ENCODE measurements at places on chromosomes 2 and 18.

- no peak for DNase-seq
Measured at GRCh38 chr2:39217192-39217550, 26.6 kb downstream of the CDKL4 start.

DNA sequence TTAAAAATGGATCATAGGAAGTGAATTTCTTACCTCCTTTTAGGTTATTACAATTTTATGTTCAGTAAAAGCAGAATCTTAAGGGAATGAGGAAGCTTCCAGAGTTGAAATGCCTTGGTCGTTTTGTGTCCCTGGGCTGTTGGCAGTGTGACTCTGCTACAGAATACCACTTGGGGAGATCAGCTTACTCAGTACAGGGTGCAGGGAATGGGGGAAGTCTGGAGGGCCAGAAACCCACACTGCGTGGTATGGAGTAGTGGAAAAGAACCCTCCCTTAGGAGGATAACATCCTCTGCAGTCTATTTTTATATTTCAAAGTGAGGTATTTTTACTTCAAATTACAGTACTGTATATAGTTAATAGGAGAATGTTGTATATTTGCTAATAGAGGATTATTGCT, 51.1 kb downstream of the R3HDM1 start:
- no peak for DNase-seq

DNA sequence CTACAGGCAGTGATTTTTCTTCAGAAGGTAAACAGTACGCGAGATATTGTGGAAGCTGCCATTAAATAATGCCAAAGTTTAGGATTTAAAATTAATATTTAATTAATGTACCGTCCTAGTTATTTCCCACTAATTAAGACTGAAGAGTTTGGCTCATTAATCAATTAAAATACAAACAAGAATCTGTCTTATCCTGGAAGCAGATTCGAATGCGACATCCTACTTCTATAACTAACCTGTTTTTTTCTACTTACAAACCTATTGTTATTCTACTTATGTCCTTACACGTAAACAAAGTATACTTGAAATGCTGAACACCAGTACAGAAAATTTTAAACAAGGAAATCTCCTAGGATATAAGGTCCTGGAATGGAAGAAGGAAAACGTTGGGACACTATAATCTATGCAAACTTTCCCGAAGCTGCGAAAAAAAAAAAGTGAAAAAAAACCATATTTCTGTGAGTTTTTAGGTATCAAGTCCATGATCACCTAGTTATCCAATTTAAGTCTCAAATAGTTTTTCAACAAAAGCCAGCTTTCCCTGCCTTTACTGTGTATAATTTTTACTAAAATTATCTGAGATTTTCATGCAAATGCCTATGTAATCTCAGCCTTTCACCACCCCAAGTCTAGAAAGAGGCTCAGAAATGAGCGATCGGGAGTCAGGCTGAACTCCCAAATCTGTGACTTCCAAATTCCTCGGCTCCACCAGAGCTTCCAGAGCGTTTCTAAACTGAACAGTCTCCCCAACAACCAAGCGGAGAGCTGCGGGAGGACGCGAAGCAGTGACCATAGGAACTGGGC, 1.2 kb upstream of the C2orf15 start:
- no peak for DNase-seq

- DNase-seq = no peak
Measured at GRCh38 chr2:159086342-159086741, 117.9 kb downstream of the TANC1 start.

DNA sequence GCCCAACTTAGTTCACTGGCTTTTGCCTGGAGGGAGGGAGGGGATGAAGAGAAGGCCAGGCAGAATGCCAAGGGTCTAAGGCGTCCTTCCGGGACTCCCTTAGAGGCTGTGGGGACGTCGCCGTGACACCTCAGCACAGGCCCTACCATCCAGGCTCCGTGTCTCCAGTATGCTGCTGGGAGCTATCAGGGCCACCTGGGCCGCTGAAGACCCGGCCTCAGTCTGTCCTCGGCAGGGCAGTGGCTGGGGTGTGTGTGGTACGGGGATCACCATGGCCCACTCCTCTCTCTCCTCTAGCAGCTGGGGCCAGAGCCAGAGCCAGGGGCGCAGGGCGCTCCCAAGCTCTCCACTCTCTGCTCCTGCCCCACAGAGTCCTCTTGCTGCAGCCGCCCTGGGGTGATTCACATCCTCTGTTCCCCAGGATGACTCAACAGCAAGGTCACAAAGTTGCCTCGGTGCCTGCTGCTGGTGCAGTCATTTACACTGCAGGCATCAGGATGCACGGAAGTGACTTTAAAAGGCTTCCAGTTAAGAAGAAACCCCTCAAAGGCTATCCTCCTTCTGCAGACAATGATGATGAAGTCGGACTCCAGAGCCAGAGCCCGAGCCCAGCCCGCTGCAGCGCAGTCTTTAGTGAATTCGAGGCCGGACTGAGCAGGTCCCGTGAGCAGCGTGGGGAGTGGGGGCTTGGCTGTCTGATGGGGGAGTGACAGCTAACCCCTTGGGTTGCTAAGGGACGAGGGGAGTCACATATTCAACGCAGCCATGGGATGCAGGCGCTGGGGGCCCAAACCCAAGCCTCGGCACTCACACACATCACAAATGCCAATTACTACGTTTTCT, 31.9 kb downstream of the SNORC start:
- no peak for DNase-seq

DNA sequence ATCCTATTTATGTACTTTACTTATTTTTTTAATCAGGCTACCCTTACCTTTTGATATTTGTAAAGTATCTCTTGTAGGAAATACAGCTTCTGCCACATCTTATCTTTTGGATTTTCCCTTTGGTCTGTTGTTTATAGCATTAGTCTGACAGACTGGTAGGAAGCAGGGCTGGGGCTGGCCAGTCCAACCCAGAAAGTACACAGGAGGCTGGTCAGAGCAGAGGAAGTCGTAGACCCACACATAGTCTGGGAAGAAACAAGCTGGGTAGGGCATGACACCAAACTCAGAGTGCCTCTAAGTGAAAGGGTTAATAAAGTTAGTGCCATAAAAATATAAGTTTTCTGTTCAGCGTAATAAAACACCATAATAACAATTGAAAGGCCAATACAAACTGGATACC, 51.7 kb downstream of the BOLA3 start:
- no peak for DNase-seq

GRCh38 chr2:134324430-134324829, 70.6 kb downstream of the MGAT5 start:
- no peak for DNase-seq

DNA sequence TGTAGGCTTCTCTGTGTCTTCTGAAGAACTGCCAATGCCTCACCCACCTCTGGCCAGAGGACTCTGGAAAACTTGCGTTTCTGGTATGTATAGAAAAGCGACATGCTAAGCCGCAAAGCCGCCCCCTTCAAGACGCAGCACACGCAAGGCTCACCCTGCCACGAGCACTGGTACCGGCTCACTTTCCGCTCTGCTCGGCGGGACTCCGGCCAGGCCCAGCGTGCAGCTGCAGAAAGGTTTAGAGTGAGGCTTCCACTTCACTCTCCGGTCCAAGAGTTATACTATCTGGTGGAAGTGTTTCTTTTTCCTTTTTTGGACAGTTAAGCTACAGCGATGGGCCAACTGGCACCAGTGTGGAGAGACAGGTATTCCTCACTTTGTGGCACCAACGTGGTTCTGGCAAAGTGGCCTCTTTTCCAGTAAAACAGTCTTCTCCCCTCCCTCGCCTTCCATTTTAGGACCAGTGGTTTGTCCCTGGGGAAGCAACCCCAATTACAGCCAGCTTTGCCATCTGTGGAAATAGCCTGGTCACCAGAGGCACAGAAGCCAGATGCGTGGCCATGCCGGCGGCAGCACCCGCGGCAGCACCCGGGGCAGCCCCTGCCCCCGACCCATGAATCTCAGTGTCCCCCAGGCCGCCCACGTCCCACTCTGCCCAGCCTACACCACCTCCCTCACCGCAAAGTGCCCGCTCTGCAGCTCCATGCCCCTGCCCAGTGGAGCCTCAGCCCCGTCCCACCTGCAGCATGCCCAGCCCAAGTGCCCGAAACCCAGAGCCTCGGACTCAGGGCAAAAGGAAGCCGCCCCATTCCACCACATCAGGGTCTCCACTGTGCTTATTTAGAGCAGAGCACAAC, 91.6 kb upstream of the CTDP1 start:
- DNase-seq = no peak

DNA sequence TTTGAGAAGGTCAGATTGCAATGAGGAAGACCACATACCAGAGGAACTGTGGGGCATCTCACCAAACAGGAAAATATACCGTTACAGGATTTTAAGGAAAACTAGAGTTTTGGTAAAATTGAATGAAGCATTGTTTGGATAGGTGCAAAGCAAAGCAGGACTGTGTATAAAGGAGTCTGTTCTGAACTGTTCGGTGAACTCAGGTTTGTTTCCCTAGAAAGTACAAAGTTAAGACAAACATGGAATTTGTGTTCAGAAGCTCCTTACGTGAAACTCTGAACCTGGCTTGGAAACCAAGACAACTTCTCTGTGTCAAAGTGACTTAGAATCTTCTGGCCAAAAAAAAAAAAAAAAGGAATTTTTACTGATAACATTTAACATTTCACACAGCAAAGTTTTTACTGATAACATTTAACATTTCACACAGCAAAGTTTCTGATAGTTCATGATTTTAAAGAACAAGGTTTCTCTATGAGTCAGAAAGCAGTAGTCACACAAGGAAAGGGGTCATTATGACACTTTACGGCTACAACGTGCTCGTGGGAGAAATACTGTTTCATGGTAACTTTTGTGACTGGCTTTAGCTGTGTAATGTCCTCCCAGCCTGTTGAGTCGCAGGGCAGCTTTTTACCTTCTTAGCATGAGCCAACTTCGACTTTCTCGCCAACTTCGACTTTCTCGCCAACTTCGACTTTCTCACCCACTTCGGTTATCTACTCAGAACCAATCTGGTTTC, 21.2 kb upstream of the TET3 start:
- DNase-seq = no peak

DNA sequence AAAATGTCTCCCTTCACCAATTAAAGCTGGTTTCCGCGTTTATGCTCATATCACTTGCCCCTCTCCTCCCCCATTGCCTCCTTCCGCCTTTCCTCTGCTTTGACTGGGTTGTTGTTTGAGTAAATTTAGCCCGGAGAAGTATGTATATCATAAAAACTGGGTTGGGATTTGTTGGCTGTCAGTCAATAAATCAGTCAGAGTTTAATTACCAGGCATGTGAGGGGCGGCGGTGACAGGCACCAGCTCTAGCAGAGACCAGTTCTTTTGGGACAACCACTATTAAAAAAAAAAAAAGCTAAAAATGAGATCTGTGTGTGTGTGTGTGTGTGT, 382.4 kb upstream of the SMIM21 start:
- no peak for DNase-seq

DNA sequence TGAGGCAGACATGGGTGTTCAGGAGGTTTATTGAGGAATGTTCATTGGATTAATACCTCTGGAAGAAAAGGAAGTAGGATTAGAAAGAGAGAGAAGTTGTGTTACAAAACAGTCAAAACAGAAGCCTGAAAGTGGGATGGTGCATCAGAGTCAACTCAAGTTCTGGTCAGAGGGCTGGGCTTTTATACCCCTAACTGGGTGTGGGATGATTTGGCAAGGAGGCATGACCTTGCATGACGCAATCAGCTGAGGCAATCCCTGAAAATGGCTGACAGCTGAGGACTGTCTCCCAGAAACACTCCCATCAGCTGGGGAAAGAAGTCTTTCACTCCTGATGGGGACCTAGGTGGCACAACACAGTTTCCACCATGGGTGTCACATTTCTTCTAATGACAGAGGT, 818.2 kb downstream of the SATB2 start:
- no peak for DNase-seq

DNA sequence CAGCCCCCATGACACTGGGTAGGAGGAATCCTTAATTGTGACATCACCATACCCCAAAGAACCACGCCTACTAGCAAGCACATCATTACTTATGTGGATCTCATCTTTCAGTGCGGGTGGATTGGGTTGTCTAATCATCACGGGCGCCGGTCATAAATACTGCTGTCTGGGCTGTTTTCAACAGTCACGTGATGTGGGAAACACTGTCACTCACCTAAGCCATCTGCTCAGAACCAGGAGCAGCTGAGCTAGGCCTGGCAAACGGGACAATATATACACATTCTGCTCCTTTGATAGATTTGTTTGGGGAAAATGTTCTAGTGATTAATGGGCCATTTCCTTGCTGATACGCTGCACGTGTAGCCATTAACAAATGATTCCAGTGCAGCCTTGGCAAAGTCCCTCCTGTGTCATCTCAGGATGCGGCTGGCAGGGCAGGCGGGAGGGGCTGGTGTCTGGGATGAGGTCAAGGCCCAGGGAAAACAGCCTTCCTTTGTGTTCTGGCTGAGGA, 145.9 kb upstream of the COPS8 start:
- no peak for DNase-seq

DNA sequence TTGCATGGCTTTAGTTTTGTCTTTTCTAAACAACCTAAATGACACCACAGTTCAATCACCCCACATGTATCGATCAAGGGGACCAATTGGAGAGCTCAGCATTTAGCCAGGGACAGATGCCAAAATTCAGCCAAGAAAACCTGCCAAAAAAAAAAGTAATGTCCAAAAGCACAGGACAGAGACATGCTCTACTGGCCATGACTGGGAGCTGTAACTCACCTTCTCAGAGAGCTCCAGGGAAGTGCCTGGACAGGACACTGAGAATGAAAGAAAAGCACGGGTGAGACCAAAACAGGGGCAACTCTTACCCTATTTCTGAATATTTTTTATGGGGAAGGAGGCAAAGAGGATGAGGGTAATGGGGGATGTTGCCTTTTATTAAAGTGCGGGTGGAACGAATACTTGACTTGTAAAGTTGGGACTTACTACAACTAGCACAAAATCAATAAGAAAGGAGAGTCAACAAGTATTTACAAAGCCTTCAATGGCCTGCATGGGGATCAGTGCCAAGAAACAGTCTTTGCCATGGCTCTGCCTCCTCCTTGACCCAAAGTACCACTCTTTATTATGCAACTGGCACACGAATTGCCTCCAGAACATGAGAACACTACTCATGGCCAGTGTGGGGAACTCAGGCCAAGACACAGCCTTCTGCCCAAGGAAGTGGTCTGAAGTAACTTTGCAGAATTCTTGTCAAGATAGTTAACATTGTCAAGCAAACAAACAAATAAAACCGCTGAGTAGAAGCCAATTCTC, 72.9 kb upstream of the HK2 start:
- no peak for DNase-seq

DNA sequence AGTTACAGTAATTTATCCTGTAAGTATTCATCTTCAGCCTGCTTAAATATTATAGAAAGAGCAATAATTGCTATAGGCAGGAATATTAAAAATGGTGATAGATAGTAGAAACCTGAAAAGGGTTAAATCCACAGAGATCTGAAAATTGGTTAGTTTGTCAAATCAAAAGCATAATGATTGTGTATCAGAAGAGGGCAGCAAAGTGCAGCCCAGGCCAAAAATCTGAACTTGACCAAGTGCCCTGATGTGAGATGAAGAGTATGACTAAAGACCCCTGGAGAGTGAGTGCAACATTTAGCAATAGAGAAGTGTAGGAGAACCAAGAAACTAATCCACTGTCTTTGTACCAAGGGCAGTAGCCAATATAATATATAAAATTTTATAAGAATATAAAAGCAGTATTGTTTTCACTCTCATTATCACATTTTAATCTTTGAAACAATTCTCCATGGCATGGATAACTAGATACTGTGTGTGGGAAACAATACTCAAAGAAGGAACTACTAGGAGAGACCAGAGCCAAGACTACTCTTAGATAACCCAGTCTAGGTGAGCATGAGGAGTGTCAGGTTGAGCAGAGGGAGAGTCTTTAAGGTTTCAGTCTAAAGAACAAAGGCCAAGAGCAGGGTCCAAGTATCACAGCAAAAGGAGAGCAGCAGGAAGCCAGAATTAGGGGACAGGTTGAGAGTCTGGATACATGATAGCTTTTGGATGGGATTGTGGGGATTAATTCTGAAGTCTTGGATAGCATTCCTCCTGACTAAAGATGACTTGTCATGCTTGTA, 148.7 kb downstream of the CALCRL start:
- no peak for DNase-seq

- DNase-seq = no peak
Measured at GRCh38 chr18:57925706-57926105, 118.3 kb upstream of the NEDD4L start.
